ENCODE measurements at places on chromosomes 3 and 15. TPM values are rescaled to one million over a fixed set of nuclear protein-coding genes. Genes with fewer than 3 reads are reported as not detected.

Gene HRH1
- 11.3 TPM for total RNA-seq

Gene CAMKV
- total RNA-seq: not detected

DNA sequence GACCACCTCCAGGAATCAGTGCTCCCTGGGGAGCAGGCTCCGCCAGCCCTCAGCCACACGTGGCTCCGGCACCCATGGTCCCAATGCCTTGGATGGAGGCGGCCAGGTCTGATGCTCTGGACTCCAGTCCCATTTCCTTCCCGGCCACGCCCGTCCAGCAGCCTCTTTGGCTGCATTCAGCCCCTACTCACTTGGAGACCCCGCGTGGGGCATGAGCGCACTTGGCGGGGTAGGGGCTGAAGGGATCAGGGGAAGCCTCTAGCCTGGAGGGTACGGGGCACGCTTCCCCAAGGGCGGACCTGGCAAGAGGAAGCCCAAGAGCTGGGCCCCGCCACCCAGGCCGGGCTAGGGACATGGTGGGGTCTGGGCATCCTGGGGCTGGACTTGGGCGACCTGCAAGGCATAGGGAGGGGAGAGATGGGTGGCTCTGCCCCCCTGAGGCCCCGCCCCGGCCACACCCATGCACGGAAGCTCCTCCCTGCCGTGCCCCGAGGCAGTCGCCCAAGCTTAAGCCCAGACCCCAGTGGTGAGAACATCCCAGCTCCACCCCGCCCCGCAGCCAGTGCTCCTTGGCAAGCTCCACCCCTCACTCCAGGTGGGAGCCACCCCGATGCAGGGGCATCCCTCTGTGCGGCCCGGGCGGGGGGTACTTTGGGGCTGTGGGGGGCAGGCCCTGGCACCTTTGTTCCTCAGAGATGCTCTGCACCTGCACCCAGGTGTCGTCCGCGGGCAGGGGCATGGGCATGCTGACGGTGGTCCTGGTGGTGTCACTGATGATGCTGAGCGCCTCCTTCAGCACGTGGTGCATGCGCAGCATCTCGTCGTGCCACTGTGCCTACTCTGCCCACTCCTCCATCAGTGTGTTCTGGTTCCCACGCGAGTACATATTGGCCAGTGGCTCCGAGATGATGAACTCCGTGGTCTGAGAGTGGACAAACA, 163.5 kb downstream of the GOLGA6L4 start:
- DNase-seq: no peak

Gene OIP5
- total RNA-seq: 38.0 TPM

DNA sequence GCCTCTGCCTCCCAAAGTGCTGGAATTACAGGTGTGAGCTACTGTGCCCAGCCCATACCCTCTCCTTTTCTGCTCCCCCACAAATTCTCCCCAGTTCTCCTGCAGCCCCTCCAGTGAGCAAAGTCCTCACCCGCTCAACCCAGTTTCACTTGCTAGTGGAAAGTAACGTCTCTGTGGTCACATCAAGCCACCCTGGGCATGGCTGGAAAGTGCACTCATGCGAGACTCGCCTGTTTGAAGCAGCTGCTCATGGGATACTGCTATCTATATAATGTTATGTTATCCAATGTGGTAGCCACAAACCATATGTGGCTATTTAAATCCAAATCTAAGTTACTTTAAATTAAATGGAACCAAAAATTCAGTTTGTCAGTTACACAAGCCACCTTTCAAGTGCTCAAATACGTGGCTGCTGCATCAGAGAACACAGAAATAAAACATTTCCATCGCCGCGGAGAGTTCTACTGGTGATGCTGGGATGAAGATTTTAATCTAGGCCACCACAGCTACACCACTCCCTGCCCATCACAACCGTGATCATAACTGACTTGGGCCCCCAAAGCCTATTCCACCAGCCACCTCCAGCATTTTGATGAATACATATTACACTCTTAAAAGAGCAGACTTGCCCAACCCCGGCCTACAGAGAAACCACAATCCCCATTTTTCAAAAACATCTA, 119.4 kb downstream of the LIPC start:
- no peak for DNase-seq

DNA sequence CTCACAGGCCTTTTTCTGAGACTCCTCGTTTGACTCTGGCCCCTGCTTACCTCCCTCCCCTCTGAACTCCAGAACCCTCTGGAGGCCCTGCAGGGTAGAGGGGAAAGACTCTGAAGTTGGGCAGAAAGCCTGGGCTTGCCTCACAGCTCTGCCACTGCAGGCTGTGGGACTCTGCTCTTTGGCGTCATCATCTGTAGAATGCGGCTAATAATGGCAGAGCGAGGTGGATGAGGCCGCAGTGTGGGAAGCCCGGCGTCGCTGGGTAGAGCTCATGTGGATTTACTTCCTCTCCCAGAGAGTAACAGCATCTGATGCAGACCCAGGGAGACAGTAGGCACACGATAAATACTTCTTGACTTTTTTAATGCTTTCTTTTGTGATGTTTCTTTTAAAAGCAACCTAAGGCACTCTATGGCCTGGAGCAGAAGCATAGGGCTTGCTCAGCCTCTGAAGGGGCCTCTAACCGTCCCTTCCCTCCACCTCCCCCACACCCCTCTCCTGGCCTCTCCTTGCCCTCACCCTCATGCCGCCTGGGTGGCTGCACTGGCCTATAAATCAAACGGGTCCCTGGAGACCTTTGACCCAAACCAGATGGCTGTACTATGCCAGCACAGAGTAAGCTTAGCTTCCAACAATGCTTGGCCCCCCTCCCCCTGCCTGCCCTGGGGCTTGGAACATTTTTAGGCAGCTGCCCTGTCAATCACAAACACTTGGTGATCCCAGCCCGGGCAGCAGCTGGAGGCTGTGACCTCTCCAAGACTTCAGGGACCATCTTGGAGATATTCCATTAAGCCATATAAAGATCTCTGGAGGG, 32.9 kb downstream of the SPSB4 start:
- DNase-seq: no peak

DNA sequence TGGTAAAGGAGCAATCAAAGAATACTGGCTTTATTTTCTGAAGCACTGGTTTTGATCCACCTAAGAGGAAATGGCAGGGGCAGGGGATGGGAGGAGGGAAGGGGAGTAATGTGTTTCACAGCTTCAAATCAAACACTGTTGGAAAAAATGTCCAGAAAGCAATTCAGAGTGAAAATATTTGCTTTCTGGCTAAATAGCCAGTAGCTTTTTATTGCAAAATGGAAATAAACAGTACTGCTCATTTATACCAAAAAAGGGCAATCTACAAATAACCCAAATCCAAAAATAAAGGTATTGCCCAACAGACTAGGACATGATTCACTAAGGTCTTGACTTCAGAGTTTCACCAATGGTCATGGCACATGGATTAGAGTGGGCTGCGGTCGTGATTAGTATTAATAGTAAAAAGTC, 279.3 kb upstream of the THBS1 start:
- no peak for DNase-seq

DNA sequence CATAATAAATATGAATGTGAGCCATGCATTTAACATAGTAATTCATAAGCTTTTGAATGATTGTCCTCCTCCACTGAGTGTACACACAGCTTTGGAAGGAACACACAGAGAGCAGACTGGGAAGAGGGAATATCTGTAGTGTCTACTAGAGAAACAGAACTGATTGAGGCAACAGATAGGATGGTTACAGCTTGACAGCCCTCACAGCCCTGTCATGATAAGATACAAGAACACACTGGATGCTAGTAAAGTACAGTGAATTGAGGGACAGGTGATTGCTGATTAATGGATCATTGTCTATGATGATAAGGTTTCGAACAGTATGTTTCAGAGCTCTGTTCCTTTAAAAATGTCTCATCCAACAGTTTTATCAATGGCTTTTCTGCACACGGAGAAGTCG, 383.4 kb upstream of the GBE1 start:
- no peak for DNase-seq

- DNase-seq: no peak
Observed at GRCh38 chr3:89155811-89156210, 48.4 kb downstream of the EPHA3 start.

GRCh38 chr15:40279437-40280141, 3.3 kb downstream of the ANKRD63 start:
- peak; percentile 38 for DNase-seq

Gene FGF12
- 4.9 TPM for total RNA-seq

DNA sequence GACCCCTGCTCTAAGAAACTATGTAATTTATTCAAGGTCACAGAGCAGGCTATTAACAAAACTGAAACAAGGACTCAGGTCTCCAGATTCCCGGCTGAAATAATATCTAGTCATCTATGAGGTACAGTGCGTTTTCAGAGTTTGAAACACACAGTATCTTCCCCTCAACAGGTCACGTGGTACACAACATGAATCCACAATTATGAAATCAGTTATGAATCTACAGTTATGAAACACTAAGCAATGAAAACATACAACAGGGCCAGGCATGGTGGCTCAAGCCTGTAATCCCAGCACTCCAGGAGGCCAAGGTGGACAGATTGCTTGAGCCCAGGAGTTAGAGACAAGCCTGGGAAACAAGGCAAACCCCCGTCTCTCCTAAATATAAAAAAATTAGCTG, 72.7 kb downstream of the FSIP1 start:
- DNase-seq: no peak

Gene ETV5
- 36.0 TPM for total RNA-seq

GRCh38 chr3:76942101-76942500, 97.8 kb upstream of the ROBO2 start:
- DNase-seq: no peak

GRCh38 chr3:39050029-39050428, 1.7 kb downstream of the SCN11A start:
- DNase-seq: no peak

GRCh38 chr3:115388166-115388565, 235.1 kb upstream of the GAP43 start:
- DNase-seq: no peak

DNA sequence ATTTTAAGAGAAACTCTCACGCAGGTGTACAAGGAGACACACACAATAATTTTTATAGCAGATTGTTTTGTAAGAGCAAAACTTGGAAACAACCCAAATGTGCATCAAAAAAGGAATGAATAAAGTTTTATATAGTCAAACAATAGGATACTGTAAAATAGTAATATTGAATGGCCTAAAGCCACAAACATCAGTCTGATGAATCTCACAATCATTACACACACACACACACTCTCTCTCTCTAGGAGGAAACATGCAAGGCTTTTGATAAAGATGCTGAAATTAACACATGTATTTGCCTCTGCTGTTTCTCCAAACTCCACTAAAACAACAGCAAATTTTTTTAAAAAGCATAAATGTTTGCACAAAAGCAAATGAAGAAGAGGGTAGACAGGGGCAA, 37.3 kb downstream of the ADIPOQ start:
- DNase-seq: no peak

Gene TGM4
- 0.10 TPM for total RNA-seq

- DNase-seq: no peak
Observed at GRCh38 chr15:25092661-25093060, 137.9 kb downstream of the SNRPN start.

Gene NR2E3
- total RNA-seq: not detected

- no peak for DNase-seq
Observed at GRCh38 chr3:100081986-100082692, 32.2 kb downstream of the FILIP1L start.

DNA sequence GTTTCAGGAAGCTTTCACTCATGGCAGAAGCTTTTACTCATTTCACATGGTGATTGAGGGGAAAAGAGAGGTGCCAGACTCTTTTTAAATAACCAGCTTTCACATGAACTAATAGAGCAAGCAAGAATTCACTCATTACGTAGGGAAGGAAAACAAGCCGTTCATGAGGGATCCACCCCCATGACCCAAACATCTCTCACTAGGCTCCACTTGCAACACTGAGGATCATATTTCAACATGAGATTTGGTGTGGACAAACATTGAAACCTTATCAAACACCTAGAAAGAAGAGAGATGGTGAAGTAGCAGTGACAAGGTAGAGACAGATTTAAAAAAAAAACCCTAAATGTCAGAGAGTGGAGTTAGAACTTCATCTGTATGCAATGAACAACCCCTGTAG, 408.6 kb upstream of the PDZRN3 start:
- DNase-seq: no peak

- peak; percentile 59 for DNase-seq
Observed at GRCh38 chr3:148866261-148866660, 1.2 kb downstream of the CPA3 start.

Gene COL6A5
- total RNA-seq: under 0.01 TPM

- DNase-seq: no peak
Observed at GRCh38 chr3:188390775-188391443, 237.0 kb downstream of the LPP start.

Gene CD96
- total RNA-seq: not detected

DNA sequence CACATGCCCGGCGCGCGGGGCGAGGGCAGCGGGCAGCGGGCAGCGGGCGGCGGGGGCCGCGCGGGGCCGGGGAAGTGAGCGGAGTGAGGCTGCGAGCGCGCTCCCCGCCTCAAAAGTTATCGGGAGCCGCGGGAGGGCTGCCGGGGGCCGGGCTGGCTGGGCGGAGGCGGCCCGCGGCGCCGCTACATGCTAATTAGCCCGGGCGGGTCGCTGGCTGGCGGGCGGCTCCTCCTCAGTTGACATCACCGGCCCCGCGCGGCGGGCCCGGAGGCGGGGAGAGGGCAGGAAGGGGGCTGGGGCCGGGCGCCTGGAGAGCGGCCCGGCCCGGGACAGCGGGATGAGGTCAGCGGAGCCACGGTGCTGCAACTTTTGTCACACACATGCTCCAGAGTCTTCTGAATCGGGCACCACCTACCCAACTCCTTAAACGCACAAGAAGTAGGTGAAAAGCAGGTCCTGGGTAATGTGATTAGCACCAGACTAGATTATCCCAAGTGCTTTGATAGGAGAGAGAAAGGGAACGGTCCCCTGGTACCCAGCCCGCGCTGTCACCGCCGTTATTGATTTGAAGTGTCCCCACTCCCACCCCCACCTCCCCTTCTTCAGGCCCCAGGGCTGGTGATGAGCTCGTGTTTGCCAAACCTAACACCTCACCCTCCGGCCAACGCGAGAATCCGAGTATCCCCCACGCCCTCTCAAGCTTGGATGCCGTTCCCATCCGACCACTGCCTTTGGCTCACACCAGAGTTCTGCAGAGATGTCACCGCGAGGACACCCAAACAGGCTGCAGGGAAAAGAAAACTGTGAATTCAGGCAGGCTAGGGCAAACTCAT, at the start of gene HEG1:
TSS of gene HEG1 (minus strand) at position 85 of the 833 bp plus-strand sequence. CDS start 107 bp downstream, outside the sequence.
- DNase-seq: peak; percentile 77

Data from A172 (cell line).